ENCODE measurements at places on chromosomes 16 and 17. TPM values are rescaled to one million over a fixed set of nuclear protein-coding genes. Genes with fewer than 3 reads are reported as not detected.

- DNase-seq, result no peak
- peaks cover 39% of the 10 kb centered on the region for H3K4me1 ChIP-seq
- H3K36me3 ChIP-seq, result no peaks in the 10 kb centered on the region
- H3K27me3 ChIP-seq, result no peaks in the 10 kb centered on the region
- H3K4me3 ChIP-seq, result no peak overlapping the region
Observed at GRCh38 chr16:89458967-89459366, 31.4 kb downstream of the ANKRD11 start.

DNA sequence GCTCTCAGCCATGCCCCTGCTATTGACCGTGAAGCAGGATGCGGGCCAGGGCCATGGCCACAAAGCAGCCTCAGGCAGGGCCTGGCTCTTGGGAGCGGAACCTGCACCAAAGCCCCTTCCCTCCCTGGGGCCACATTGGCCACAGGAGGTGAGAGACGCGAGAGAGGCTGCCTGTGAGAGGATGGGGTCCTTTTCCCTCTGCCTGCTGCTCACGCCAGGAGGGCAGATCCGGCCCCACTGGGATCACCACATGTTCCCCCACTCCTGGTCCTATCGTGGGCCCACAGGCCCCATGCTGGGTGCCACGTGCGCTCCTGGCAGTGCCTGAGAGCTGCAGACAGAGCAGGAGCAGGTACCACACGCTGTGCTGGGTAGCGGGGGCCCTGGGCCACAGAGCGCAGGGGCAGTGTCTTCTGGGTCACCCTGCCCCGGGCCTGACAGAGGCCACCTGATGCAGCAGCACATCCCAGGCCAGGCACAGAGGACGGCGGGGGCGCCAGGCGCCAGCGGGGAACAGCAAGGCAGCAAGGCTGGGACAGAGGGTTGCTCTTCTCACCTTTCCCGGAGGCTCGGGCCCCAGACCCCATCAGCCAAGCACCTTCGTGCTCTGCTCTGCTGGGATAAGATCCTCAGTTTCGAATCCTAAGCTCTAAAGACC, 9.2 kb upstream of the NUDT16L1 start:
- H3K27me3 ChIP-seq, result no peaks in the 10 kb centered on the region
- no peaks in the 10 kb centered on the region for H3K4me1 ChIP-seq
- peaks cover 7% of the 10 kb centered on the region for H3K36me3 ChIP-seq
- H3K4me3 ChIP-seq, result no peak overlapping the region

SLC5A10 gene
- not detected for total RNA-seq

DNA sequence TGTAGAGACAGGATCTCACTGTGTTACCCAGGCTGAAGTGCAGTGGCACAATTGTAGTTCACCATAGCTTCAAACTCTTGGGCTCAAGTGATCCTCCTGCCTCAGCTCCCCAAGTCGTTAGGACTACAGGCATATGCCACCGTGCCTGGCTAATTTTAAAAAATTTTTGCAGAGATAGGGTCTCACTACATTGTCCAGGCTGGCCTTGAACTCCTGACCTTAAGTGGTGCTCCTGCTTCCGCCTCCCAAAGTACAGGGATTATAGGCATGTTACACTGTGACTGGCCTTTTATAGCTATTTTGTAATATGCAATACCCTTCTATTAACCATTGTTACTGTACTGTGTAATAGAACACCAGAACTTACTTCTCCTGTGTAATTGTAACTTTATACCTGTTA, 139.3 kb upstream of the ZNF267 start:
- H3K27me3 ChIP-seq, result no peaks in the 10 kb centered on the region
- H3K4me3 ChIP-seq, result no peak overlapping the region
- H3K4me1 ChIP-seq, result no peaks in the 10 kb centered on the region
- peaks cover 9% of the 10 kb centered on the region for H3K36me3 ChIP-seq
- DNase-seq, result no peak
- H3K27ac ChIP-seq, result no peak overlapping the region

CSH2 gene
- not detected for total RNA-seq

DNA sequence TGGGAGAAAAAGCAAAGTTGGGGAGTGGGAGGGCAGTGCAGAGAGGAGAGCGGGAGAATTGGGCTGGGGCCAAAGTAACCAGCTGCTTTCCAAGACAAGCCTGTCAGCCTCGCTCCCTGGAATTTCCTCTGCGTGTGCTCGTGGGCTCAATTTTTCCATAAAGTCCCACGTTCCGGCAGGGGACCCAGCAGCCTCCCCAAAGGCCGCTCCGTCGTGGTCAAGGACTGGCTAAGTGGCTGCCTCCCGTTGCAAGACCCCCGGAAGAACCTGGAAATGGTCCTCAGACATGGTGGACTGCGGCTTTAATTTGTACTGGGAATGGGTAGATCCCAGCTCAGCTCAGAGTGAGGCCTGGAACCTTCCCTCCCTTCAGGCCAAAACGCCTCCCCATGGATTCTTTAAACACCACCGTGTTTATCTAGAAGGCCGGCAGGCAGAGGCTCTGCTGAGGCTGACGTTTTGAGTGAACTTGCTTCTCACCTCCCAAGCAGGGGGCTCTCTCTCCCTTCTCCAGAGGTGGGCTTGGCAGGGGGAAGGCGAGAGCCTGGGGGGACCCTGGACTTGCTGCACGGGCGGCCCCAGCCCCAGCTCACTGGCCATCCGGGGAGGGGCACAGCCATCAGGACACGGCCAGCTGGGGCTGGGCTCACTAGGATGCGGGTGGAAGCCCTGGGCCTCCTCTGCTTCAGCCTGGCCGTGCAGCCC, 190.0 kb downstream of the C16orf95 start:
- no peak overlapping the region for H3K4me3 ChIP-seq
- H3K27ac ChIP-seq, result no peak overlapping the region
- H3K4me1 ChIP-seq, result no peaks in the 10 kb centered on the region

CPHXL2 gene
- total RNA-seq, result not detected

EVI2B gene
- 29.8 TPM for total RNA-seq

C17orf100 gene
- total RNA-seq, result 2.0 TPM

PLEKHH3 gene
- 0.38 TPM for total RNA-seq

DNA sequence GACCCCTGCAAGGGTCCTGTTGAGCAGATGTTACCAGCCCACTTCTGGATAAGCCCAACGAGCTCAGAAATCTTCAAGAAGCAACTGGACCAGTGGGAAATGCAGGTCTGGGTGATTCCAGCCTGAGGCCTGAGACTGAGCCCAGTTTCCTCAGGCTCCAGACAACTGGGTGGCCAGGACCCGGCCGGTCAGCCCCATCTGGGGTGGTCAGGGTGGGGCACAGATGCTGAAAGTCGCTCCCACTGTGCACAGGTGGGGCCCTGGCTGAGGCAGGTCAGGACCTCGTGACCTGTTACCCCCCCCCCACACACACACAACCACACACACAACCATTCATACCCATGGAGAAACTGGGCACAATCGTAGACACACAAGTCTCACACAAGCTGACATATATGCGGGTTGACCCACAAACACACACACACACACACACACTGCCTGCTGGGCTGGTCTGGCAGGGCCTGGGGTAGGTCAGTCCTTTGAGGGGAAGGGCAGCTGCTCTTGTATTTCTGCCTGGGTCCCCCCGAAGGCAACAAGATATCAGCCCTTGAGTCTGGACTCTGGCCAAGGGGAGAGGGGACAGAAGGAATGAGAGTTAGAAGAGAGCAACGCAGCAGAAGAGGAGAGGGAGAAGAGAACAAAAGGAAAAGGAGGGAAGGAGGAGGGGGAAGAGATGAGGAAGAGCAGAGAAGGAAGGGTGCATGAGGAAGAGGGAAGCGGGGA, 99.0 kb upstream of the CDH5 start:
- H3K36me3 ChIP-seq, result no peaks in the 10 kb centered on the region
- H3K27me3 ChIP-seq, result peaks cover 10% of the 10 kb centered on the region
- no peak overlapping the region for H3K27ac ChIP-seq
- no peak overlapping the region for H3K4me3 ChIP-seq
- DNase-seq, result no peak

KRTAP1-5 gene
- not detected for total RNA-seq

DNASE1L2 gene
- total RNA-seq, result 1.5 TPM

- DNase-seq, result peak; percentile 60
- peak overlapping the region; percentile 52 for H3K27ac ChIP-seq
- no peaks in the 10 kb centered on the region for H3K27me3 ChIP-seq
- no peaks in the 10 kb centered on the region for H3K36me3 ChIP-seq
- peak overlapping the region; percentile 26 for H3K4me3 ChIP-seq
Observed at GRCh38 chr17:49748791-49749190, 15.1 kb downstream of the FAM117A start.

TMEM204 gene
- 30.9 TPM for total RNA-seq

- no peaks in the 10 kb centered on the region for H3K27me3 ChIP-seq
- DNase-seq, result no peak
- H3K4me1 ChIP-seq, result peaks cover 7% of the 10 kb centered on the region
- no peak overlapping the region for H3K4me3 ChIP-seq
- no peak overlapping the region for H3K27ac ChIP-seq
- no peaks in the 10 kb centered on the region for H3K36me3 ChIP-seq
Observed at GRCh38 chr17:81717766-81718089, 5.6 kb downstream of the SLC25A10 start.

GRCh38 chr16:68358951-68359350, 48.1 kb downstream of the PRMT7 start:
- H3K36me3 ChIP-seq, result peaks cover 7% of the 10 kb centered on the region
- no peak overlapping the region for H3K4me3 ChIP-seq
- no peaks in the 10 kb centered on the region for H3K27me3 ChIP-seq
- no peak for DNase-seq
- H3K27ac ChIP-seq, result no peak overlapping the region

GRCh38 chr16:86118467-86119307, 219.7 kb downstream of the IRF8 start:
- no peak overlapping the region for H3K4me3 ChIP-seq
- H3K4me1 ChIP-seq, result no peaks in the 10 kb centered on the region
- no peak for DNase-seq
- H3K27me3 ChIP-seq, result no peaks in the 10 kb centered on the region
- no peaks in the 10 kb centered on the region for H3K36me3 ChIP-seq

GRCh38 chr16:61366006-61366405, 670.2 kb downstream of the CDH8 start:
- no peak overlapping the region for H3K4me3 ChIP-seq
- H3K27me3 ChIP-seq, result no peaks in the 10 kb centered on the region
- H3K36me3 ChIP-seq, result no peaks in the 10 kb centered on the region
- no peaks in the 10 kb centered on the region for H3K4me1 ChIP-seq
- H3K27ac ChIP-seq, result no peak overlapping the region

- no peak overlapping the region for H3K27ac ChIP-seq
- H3K27me3 ChIP-seq, result no peaks in the 10 kb centered on the region
- H3K4me3 ChIP-seq, result no peak overlapping the region
- DNase-seq, result no peak
Observed at GRCh38 chr17:72385475-72385874, 264.7 kb downstream of the SOX9 start.

- DNase-seq, result no peak
- H3K36me3 ChIP-seq, result no peaks in the 10 kb centered on the region
- peaks cover 16% of the 10 kb centered on the region for H3K27me3 ChIP-seq
Observed at GRCh38 chr17:58753026-58753425, 2.6 kb upstream of the PPM1E start.

CACNG3 gene
- total RNA-seq, result not detected

DNA sequence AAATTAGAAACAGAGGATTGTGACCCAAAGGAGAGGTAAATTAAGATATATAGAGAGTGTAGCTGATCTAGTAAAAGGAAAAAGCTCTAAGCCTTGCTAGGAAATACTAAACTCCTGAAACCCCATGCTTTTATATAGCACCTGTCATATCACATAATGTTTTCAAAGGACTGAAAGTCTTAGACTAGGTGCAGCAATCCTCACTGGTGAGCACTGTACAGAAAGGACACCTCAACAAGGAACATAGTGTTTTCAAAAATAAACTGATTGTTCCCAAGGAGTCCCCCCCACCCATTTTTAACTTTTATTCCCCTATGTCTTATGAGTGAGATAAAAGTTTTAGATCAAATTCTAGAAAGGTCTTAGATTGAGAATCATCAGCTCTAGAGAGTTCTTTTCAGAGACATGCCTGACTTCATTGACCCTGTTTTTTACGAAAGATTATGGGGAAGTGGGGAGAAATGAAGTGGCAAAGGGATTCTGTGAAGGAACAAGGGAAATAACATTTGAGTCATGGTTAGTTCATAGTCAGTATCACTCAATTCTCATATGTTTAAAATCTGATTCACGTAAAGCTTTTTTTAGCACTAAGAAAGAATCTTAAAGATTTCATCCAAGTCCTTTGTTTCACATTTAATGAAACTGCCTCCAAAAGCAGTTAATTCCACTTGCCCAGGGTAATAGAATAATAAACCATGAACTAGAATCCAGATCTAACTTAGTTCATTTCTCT, 166.4 kb downstream of the CYB561 start:
- no peaks in the 10 kb centered on the region for H3K36me3 ChIP-seq
- DNase-seq, result no peak
- H3K4me3 ChIP-seq, result no peak overlapping the region

- no peak overlapping the region for H3K27ac ChIP-seq
- no peaks in the 10 kb centered on the region for H3K4me1 ChIP-seq
- H3K36me3 ChIP-seq, result peaks cover 24% of the 10 kb centered on the region
- H3K27me3 ChIP-seq, result no peaks in the 10 kb centered on the region
- H3K4me3 ChIP-seq, result no peak overlapping the region
Observed at GRCh38 chr17:81578561-81579225, 26.5 kb upstream of the FAAP100 start.

GRCh38 chr16:75485230-75486013, 9.8 kb downstream of the CHST6 start:
- H3K4me3 ChIP-seq, result no peak overlapping the region
- no peaks in the 10 kb centered on the region for H3K4me1 ChIP-seq
- peaks cover 4% of the 10 kb centered on the region for H3K27me3 ChIP-seq
- H3K27ac ChIP-seq, result no peak overlapping the region

DNA sequence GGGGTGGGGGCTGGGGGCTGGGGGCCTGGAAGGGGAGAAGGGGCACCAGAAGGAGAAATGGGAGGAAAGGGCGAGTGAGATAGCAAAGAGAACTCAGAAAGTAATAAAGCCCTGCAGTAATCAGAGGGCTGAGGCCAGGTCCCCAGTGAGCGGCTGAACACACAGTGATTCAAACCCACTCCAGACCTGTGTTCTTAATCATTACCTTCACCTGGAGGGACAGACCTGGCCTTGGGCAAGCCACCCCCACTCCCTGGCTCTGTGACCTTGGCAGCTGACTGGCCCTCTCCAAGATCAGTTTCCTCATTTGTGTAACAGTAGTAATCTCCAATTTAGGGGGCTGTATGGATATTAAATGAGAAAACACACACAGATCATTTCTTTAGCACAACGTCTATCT, 150.4 kb downstream of the WWOX start:
- no peaks in the 10 kb centered on the region for H3K27me3 ChIP-seq

DNA sequence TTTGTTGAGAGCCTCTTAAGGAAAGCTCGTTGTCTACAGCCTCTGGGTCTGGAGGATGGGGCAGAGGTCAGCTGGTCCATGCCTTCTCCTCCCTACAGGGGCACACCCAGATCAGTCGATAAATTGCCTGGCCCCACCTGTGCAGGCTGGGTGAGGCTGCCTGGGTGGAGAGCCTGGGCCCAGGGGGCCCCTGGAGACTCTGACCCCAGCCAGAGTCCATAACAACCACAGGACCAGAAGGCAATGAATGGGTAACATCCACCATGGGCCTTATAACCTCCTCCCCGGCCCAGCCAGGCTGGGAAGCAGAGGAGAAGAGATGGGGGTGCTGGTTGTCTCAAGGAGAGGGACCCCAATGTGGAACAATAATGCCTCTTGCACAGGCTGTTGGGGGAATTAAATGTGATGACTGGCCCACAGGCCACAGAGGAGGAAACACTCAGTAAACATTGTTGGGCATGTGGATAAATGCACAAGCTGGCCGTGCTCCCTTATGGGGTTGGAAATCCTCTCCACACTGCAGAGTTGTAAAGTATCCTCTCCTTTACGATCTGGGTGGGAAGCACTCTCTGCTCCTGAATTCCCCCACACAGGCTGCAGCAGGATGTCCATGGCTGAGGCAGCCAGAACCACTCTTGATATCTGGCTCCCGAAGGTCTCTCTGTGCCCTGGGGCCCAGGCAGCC, 56.7 kb upstream of the TOB1 start:
- H3K27ac ChIP-seq, result no peak overlapping the region
- peaks cover 39% of the 10 kb centered on the region for H3K4me1 ChIP-seq
- no peaks in the 10 kb centered on the region for H3K36me3 ChIP-seq
- H3K4me3 ChIP-seq, result no peak overlapping the region
- DNase-seq, result no peak
- no peaks in the 10 kb centered on the region for H3K27me3 ChIP-seq

ASIC2 gene
- total RNA-seq, result not detected

Data from CD8-positive, alpha-beta memory T cell (primary cell).